Lung (tissue), 17 donors: ENCODE measurements at places on chromosomes 7 and 10.

GRCh38 chr7:137609500-137609899 lies 237.3 kb downstream of the DGKI start:
- no peak for DNase-seq

DNA sequence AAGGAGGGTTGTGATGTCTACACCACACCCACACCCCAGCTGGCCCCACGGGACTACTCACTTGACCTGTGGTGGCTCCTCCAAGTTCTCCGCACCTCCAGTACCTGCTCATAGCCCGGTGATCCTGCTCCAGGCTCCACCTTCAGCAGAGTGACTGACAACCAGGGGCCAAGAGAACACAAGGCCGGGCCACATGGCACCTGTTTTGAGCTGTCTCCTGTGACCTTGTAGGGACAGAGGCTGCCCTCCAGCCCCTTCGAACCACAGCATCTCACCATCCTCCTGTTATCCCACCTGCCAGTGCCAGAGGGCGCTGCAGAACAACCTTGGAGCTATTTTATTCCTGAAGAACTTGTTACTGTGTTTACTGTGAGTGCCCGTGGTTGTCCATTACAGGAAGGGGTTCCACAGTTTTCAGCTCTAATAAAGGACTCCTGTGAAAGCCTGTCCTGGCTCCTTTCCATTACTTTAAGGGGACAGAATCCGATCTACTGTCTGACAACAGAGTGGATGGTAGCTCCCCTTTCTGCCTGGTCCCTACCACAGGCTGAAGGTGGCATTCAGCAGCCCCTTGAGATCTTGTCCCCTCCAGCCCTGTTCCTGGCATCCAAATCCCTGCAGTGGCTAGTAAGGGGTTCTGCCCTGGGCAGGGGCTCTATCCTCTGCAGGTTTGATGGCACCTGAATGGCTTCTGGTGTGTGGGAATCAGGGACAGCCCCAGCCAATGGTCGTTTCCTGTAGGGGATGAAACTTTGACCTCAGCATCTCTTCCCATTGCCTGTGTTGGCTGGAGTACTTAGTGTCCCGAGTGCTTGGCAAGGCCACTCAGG lies 50.8 kb downstream of the C10orf120 start:
- DNase-seq, result peak; percentile 22

DNA sequence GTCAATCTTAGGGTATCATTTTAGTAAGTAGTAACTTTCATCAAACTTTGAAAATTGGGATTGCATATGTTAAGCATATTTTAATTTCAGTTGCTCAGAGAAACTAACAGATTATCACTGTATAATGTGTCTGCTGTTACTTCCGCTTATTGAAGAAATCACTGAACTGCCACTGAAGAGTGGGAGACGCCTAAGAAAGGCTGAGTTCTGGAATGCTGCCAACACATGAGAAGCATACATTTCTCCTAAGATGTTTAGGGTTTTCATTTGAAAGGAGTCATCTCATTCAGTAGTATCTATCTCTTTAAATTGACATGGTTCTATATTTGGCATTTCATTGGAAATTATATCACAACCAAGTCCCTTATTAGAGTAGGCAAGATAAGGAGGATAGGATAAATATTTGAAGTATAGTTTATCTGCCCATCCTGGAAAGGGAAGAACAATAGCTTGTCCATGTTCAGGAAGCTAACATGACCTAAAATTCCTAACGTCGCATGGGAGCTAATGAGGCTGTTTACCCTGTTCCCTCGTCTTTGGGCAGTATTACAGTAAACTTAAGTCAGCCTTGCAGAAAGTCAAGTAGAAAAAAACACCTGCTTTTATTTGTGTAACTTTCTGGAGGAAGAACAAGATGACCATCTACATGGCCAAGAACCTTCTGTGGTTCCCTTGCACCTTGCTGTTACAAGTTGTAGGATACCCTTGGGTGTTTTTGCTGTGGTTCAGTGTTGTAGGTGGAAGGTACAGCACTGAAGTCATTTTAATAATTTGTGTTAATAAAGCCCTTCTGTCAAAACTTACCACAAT lies 67.3 kb downstream of the NHLRC2 start:
- DNase-seq, result no peak

DNA sequence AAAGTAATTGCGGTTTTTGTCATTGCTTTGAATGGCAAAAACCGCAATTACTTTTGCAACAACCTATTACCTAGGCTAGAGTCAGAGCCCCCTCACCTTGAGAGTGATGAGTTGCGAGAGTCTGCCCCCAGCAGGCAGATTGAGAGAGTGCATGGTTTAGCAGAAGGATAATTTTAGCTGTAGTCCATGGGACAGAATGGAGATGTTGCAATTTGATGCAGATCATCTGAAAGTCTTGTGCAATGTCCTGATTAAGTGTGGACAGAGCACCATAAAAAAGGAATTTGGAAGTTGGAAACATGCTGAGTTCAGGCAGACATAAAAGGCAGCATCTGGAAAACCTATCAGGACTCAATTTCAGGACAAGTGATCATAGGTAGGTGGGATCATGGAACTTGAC lies 48.7 kb downstream of the GPR141 start:
- peak; percentile 98 for DNase-seq

DNA sequence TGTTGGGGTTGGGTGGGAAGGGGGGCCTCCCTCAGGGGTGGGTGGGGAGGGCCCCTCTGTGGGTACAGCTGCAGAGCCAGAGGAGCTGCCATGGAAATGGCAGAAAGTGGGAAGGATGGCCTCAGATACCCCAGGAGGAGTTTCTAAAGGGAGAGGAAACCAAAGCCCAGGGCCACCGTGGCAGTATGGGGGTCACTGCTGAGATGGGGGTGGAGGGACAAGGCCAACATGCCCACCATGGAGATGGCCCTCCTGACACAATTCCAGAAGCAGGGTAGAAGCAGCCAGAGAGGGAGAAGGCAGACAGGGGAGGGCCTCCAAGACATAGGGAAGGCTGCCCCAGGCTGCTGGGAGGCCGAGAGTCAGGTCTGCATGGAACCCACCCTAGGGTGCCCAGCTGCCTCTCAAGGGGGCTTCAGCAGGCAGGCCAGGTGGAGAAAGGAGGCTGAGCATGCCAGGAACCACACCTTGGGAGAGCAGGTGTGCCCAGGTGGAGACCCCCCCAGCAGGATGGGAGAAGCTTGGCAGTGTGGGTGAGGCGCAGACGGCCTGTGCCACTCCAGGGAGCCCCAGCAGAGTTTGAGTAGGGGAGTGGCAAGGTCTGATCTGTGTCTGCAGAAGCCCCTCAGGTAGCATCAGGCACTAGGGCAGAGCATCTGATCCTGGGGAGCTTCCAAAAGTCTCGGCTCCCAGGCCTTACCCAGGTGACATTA lies 146.8 kb downstream of the ARHGAP22 start:
- no peak for DNase-seq

GRCh38 chr10:103120977-103121735 lies 71.9 kb downstream of the NT5C2 start:
- no peak for DNase-seq

DNA sequence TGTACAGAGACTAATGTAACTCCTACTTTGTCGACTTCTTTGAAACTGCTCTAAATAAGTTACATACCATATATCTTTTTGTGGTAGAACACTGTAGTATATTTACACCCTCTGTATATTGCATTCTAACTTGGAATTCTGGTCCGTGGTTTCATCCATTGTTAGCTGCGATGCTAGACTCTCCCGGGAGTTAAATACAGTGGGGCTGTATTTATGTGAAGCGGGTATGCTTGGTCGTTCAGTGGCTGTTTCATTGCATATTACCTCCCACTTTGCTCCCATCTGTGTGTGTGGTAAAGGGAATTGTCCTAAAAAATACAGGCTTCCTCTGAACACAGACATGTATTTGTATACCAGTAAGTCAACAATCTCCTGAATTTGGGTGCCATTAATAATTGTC lies 231.1 kb downstream of the SLC25A13 start:
- no peak for DNase-seq

- no peak for DNase-seq
Observed at GRCh38 chr7:97858221-97858620, 14.0 kb downstream of the ASNS start.

DNA sequence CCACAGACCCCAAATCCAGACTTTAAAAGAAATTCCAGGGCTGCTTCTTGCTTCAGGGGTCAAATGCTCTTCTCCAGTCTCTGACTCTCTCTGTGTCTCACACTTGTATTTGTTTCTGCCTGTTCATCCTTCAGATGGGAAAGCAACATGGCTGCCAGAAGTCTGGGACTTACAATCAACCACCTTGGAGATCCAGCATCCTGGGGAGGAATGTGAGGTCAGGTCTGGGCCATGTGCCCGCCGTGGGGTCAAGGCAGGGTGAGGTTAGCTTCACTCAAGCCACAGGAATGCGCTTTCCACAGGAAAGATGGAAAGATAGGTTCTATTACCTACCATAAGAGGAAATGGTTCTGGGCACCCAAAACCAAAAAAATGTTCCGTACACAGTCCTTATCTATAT lies 34.3 kb upstream of the NPVF start:
- no peak for DNase-seq

- no peak for DNase-seq
Observed at GRCh38 chr7:76515999-76516443, 5.7 kb downstream of the UPK3B start.

GRCh38 chr7:98351136-98351535 lies 49.8 kb downstream of the BAIAP2L1 start:
- DNase-seq, result no peak

GRCh38 chr10:389261-389790 lies 254.1 kb downstream of the ZMYND11 start:
- DNase-seq, result no peak

- no peak for DNase-seq
Observed at GRCh38 chr10:49609006-49609282, 1.2 kb upstream of the SLC18A3 start.

DNA sequence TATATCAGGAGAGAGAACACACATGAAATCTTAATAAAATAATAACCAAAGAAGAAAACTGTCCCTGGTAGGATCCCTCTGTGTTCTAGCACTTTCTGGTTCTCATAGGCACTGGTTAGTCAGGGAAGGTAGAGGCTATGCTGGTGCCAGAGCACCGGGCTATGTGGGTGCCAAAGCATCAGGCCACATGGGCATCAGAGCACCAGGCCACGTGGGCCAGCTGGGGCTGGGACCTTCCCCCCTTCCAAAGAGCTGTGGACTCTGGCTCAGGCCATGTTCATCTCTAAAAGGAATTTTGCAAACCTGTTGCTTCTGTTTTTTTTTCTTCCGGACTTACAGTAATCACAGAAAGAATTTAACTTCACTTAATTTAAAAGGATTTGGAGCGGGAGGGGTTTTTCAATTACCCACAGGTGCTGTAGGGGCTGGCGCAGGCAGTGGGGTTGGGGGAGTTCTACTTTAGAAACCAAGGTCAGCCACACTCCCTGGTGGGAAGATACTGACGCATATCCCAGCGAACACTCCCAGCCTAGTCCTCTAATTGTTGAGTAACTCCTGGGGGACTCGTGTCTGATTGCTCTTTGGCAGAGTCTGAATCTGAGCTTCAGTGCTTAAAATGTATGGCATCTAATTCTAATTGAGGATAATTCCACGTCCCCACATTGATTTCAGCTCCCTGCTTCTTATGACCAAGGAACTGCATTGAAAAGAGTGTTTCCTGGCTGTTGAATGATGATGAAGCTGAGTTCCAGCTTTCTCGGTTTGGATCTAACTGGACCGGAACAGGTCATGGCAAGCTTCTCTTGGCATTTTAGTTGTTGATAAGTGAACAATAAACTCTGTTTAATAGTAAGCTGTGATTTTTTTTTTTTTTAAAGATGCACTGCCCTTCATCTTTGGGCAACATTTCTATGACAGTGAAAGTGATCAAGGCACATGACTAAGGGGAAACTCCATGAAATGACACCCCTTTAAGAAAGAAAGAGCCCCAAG lies 110.7 kb upstream of the FZD8 start:
- no peak for DNase-seq

DNA sequence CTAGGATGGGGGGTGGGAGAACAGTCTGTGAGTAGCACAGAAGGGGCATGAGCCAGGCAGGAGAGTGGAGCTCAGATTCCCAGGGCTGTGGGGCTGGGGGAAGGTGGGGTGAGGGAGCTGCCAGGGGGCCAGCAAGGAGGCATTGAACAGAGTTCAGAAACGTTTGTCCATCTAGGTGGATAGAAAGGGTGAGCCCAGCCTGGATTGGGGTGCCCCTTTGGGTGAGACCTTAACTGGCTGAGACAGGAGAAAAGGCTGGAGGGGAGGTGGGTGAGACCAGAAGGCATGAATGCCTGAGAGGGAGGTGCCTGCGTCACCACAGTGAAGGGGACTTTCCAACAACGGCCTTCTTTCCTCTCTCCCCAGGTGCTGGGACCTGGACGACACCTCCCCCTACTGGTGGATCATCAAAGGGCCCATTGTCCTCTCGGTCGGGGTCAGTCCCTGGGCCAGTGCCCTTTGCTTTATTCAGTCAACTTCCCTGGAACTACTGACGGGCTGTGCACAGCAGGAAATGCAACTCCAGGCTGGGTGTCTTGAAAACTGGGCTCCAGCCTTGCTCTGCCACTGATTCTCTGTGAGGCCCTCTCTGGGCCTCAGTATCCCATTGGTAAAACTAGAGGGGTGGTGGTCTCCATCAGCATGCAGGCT lies 11.0 kb downstream of the GHRHR start:
- peak; percentile 63 for DNase-seq

- no peak for DNase-seq
Observed at GRCh38 chr10:24430591-24430990, 221.7 kb downstream of the KIAA1217 start.

GRCh38 chr7:126635545-126635944 lies 617.2 kb downstream of the GRM8 start:
- no peak for DNase-seq

DNA sequence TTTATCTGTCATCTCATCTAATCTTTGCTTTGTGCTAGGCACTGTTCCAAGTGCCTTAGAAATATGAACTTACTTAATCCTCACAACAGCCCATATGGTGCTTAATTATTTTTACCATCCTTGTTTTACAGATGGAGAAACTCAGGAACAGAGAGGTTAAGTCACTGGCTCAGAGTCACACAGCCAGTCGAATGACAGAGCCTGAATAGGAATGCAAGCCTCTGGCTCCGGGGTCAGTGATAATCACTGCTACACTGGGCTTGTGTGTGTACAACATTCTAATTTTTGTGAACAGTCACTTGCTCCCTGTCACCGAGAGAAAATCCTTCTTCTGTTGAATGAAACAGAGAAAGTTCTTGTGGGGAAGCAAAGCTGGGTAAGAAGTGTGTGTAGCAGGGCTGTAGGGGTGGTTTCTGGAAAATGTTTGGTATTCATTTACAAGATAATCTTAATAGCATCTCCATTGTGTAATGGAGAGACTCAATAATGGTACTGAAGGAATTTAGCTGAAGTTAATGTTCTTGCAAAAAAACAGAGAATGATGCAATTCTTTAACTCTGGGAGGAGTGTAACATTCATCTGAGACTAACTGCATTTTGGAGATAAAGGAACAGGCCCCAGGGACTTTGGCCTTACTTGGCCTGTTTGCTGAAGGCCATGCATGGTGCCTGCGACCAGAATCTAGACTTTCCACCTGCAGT lies 290.6 kb downstream of the FRMD4A start:
- DNase-seq, result peak; percentile 63

DNA sequence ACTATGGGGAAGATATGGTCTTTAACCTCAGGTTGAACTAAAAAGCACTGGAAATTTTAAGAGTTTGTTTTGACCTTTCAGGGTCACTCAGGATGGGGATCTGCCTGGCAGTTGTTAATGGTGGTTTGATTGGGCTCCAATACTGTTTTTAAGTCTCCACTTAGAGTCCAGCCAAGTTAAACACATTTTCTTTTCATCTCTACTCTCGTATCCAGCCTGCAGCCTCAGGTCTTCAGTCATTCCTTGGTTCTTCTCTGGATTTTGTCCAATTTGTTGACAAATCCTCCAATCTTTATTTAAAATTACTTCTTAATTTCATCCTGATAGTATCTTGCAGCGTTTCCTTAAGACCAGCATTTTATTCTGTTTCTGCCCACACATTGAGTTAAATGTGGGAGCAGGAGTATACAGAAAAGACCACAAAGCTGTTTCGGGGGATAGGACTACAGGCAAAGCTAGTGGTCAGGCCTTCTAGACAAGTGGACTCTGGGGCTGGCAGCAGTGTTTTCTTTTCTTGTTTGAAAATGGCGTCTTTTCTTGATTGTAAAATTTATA lies 133.2 kb upstream of the INHBA start:
- DNase-seq, result peak; percentile 9
